ENCODE measurements at places on chromosomes 11 and 22.

DNA sequence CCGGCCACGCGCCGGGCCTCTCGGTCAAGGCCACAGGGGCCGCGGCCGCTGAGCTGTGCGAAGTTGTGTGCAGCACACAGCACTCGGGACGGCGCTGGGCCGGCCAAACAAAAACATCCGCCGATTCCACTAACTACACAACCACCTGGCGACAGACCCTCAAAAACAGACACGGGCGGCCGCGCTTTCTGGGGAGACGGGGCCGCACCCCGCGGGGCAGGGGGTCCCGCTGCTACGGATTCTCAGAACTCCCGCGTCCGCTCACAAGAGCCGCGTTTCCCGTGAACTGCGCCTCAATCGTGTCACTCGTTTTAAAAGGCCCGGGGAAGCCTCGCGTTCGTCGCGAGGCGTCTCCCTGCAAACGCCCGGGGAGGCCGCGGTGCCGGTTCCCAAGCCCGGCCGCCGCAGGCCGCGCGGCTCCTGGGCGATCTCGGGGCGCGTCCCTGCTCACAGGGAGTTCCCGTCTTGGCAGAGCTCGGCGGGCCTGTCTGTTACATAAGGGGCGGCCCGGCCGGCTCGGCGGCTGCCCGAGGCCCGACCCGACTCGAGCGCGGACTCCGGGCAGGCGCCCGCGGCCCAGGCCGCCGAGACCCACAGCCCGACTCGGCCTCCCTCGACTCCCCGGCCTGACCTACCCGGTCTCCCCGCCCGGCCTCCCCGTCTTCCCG is 936 bp downstream of the BRD1 start:
- DNase-seq: no peak

DNA sequence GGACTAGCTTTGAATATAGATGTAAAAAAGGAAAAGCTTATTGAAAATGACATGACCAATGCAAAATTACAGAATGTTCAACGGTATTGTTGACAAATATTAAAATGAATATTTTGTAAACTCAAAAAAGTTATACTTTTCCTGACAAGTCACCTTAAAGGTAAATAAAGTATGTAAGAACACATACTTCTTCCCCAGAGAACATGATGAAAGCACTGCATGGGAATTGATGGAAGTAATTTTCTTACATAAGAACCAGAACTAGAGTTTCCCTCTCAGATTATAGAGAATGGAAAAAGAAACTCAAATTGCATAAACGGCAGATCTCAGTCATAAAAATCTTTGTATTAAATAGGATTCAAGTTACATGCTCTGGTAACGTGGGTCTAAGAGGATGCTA is at the start of gene OR4P4:
Gene OR4P4 (plus strand): TSS at position 301 of the 400 bp plus-strand sequence.
- DNase-seq: no peak

DNA sequence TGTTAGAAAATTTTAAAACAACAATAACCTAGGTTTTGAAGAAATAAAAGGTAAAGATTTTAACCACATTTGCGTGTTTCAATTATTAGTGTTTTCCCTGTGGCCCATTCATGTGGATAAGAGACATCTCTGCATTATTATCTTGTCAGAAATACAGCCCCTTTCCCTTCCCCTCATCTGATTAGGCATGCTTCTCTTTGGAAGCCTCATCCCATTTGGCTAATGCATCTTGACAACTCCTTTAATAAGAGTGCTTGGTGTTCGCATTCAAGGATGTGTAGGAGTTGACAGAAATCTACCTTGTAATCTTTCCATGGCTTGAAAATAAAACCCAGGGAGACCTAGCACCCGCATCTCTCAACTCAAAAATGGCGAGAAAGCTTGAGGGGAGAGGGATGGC is 635.5 kb downstream of the NTM start:
- no peak for DNase-seq

GRCh38 chr11:63929616-63930015 is 9.2 kb upstream of the NAA40 start:
- no peak for DNase-seq

DNA sequence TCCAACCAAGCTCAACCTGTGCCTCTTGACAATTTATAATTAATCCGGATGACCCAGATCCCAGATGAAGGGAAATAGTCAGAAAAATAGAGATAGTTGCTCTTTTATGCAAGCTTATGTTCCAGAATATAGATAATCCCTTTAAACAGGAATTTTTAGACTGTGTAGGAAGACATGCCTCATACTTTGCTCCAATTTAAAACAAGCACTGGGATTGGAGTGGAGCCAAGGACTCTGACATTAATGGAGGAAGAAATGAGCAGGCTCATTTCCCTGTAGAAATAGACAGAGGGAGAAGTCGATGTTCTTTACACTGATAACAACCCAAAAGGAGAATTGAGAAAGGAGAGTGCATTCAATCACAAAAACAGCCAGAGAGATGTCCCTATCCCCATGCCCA is 70.1 kb upstream of the LRRC55 start:
- DNase-seq: no peak
